ENCODE measurements at places on chromosomes 1 and 21.
A peak's percentile ranks its signal among the peaks of the same experiment; 100 is the strongest.

GRCh38 chr1:21319447-21320407 is 29.5 kb upstream of the ECE1 start:
- H3K4me1 ChIP-seq, result no peaks in the 10 kb centered on the region
- no peaks in the 10 kb centered on the region for H3K36me3 ChIP-seq
- DNase-seq, result no peak
- no peak overlapping the region for H3K4me3 ChIP-seq

GRCh38 chr1:152392909-152393308 is 21.2 kb downstream of the CRNN start:
- peak; percentile 5 for DNase-seq
- H3K4me1 ChIP-seq, result no peaks in the 10 kb centered on the region
- H3K4me3 ChIP-seq, result no peak overlapping the region
- no peaks in the 10 kb centered on the region for H3K27me3 ChIP-seq
- no peak overlapping the region for H3K27ac ChIP-seq

- H3K27me3 ChIP-seq, result no peaks in the 10 kb centered on the region
- H3K27ac ChIP-seq, result peak overlapping the region; percentile 47
- H3K36me3 ChIP-seq, result no peaks in the 10 kb centered on the region
- H3K4me3 ChIP-seq, result no peak overlapping the region
- peak; percentile 82 for DNase-seq
These were observed 109.5 kb upstream of the KIF26B start for GRCh38 chr1:245045087-245045881.

GRCh38 chr1:58746757-58747156 is 37.1 kb downstream of the JUN start:
- no peaks in the 10 kb centered on the region for H3K27me3 ChIP-seq
- H3K27ac ChIP-seq, result no peak overlapping the region
- H3K36me3 ChIP-seq, result no peaks in the 10 kb centered on the region
- no peak overlapping the region for H3K4me3 ChIP-seq

DNA sequence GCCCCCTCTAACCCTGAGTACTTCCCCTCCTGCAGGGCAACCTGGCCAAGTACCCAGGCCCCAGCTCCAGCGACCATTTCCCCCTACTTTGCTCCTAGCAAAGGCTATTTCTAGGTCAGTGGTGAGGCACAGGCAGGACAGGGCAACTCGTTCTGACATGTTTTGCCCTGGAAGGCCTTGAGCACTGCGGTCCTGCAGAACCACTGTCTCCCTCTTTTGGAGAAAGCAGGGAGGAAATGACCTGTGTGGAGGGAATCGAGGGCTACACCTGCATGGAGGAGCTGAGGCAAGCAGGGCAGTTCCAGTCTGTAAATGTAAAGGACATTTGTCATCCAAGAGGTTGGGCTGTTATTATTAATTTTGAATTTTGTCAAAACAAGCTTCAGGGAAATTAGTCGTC is 99.1 kb downstream of the PPIAL4G start:
- no peaks in the 10 kb centered on the region for H3K36me3 ChIP-seq
- H3K27me3 ChIP-seq, result no peaks in the 10 kb centered on the region
- no peak for DNase-seq
- peaks cover 5% of the 10 kb centered on the region for H3K4me1 ChIP-seq
- H3K27ac ChIP-seq, result no peak overlapping the region
- no peak overlapping the region for H3K4me3 ChIP-seq

DNA sequence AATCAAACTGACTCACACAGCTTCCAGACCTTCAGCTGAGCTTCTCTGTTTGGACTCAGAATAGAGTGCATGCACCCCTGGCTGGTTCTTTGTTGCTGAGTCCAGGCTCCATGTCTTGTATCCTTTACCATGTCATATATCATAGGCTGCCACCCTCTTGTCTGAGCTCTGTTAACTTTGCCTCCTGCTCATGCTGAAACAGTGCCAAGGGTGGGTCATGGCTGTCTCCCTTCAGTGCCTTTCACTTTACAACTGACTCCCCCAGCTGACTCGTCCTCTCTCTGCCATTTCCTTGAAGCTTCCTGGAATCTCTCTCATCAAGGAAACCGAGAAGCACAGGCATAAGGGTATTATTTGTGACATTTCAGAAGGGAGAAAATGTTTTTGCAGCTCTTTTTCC is 885.3 kb downstream of the TTLL7 start:
- H3K27me3 ChIP-seq, result no peaks in the 10 kb centered on the region
- no peak overlapping the region for H3K4me3 ChIP-seq

- H3K4me3 ChIP-seq, result no peak overlapping the region
- peaks cover 10% of the 10 kb centered on the region for H3K4me1 ChIP-seq
- H3K27ac ChIP-seq, result no peak overlapping the region
- no peak for DNase-seq
- H3K27me3 ChIP-seq, result no peaks in the 10 kb centered on the region
These were observed 219.0 kb upstream of the HOOK1 start for GRCh38 chr1:59595774-59596173.

DNA sequence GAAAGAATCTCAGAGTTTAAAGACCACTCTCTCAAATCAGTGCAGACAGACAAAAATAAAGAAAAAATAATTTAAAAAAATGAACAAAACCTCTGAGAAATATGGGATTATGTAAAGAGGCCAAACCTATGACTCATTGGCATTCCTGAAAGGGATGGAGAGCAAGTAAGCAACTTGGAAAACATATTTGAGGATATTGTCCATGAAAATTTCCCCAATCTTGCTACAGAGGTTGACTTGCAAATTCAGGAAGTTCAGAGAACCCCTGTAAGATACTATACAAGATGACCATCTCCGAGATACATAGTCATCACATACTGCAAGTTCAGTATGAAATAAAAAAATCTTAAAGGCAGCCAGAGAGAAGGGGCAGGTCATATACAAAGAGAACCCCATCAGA is 43.7 kb upstream of the IVNS1ABP start:
- DNase-seq, result no peak
- no peaks in the 10 kb centered on the region for H3K36me3 ChIP-seq
- H3K27me3 ChIP-seq, result no peaks in the 10 kb centered on the region
- H3K4me3 ChIP-seq, result no peak overlapping the region
- H3K27ac ChIP-seq, result no peak overlapping the region

DNA sequence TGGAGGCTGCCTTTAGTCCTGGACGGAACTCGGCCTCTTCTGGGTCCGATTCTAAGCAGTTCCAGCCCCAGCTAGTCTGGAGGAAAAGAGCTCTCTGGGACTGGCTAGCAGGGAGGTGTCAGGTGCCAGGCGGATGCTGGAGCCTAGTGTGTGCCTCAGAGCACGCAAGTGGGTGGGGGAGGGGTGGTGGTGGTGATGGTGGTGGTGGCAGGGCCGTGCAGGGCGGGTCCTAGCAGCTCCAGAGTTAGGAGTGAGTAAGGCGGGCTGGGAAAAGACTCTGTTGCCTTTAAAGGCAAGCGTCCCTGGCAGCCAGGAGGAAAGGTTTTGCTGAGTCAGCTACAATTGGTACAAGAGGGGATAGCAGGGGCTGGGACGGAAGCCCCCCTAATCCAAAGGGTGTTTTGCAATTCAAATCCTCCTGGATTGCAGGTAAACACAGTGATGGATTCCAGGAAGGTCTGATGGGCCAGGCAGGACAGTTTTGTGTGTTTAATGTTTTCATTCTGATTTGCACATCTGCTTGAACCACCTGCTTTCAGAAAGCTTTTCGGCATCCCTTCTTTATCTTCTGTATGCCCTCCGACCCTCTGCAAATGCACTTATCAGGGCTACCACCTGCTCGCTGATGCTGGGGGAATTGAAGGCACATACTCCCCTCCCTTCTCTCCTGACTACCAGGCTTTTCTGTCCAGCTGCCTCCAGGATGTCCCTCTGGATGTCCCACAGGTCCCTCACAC is 4.1 kb upstream of the SLC2A1 start:
- H3K27me3 ChIP-seq, result peaks cover 8% of the 10 kb centered on the region
- no peaks in the 10 kb centered on the region for H3K4me1 ChIP-seq
- H3K27ac ChIP-seq, result no peak overlapping the region
- no peak overlapping the region for H3K4me3 ChIP-seq
- no peak for DNase-seq
